ENCODE measurements at places on chromosomes 5 and 9.

DNA sequence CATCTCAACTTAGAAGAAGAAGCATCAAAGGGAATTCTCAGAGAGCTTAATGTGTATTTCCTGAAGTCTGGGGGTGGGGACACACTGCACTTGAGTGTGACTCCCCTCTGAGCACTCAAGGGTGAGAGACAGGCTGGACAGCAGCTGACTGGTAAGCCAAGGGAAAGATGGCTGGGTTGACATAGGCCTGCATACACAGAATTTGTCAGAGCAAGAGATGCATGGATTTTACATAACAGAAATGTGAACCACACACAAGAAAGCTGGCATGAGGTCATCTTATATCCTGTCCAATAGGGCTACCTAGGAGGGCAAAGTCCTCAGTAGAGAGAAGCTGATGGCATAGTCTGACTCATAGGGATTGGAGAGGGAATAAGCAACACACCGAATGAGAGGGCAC, 114.3 kb upstream of the EPB41L4A start:
- DNase-seq, result no peak

GRCh38 chr5:139100825-139101224, 97.3 kb downstream of the SIL1 start:
- DNase-seq, result no peak

DNA sequence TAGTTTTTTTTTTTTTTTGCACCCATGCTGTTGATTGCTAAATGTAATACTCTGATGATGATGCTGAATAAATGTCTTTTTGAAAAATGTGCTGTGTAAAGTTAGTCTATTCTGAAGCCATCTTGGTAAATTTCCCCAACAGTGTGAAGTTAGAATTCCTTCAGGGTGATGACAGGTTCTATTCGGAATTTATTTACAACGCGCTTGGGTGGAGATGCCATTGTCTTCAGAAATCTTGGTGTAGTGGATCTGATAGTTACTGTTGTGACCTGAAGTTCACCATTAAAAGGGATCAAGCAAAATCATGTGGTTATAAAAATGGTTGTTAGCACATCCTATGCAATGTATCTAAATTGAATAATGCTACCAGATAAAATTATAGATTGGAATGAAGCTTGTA, 36.3 kb upstream of the DMRT1 start:
- no peak for DNase-seq

DNA sequence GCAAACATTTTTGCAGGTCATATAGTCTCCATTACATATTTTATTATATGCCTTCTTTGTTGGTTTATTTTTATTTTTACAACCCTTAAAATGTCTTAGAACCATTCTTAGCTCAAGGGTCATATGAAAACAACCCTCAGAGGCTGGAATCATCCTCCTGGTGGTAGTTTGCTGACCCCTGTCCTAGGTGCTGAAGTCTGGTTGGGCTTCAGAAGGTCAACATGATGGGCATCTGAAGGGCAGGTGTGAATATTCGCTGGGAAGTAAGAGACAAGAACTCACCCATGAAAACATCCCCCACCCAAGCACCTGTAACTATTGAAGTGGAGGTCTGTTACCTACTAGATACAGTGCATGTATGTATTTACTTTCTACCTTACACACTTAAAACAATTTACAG, 75.4 kb downstream of the OSMR start:
- DNase-seq, result no peak
